ENCODE measurements at places on chromosomes 3 and 15.

GRCh38 chr15:68694111-68694510 lies 115.3 kb downstream of the CORO2B start:
- DNase-seq: no peak

- DNase-seq: no peak
Observed at GRCh38 chr15:101810876-101811275, 1.1 kb upstream of the OR4F15 start.

DNA sequence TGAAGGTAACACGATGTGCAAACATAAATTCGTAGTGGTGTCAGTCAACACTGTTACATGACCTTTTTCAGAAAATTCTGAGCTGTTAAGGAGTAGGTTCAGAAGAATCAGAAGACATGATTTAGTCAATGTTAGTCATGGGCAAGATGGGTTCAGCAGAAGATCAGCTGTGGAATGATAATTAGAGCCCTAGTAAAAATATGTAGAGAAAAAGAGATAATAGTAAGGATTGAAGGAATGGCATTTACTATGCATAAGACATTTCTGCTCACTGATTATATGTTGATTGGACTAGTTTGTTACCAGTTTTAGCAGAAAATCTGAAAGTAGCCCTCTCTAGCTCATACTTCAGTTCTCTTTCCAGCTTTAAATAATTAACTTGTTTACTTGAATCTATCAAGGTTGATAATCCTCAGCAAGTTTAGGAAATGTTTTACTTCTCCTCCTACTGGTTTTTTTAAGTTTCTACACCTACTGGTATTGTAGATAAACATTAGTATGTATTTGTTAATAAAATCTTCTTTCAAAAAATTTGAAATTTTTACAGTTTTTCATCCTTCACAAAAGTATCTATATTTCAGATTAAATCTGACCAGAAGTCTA lies 98.6 kb downstream of the ALCAM start:
- DNase-seq: no peak

DNA sequence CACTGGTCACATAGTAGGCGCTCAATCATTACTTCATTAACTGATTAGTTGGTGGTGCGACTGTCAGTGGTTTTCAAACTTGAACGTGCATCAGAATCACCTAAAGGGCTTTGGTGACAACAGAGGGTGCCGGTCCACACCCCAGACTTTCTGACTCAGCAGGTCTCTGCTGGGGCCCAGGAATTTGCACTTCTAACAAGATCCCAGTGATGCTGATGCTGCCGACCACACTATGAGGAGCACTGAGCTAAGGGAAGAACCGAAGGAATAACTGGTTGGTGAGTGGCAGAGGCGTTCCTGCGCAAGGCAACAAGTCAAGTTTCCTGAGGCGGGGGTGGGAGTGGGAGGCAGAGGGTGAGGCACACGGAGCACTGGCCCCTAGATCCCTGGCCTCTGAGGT lies 18.8 kb downstream of the HAPLN3 start:
- DNase-seq: no peak

DNA sequence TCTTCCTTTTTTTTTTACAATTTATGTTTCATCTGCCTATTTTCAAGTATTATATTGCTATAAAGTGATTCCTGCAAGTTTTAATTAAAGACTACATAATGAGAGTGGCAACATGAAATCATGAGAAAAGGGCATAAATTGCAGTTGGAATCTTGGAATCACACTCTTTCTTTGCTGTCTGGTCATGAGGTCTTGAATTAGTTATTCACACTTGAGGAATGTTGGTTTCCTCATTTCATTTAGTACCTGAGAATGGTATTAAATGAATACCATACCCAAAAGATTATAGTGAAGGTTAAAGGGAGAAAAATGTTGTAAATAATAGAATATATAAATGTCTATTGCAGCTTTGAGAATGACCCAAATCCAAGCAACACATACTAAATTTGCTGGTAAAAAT lies 25.8 kb upstream of the CNTN3 start:
- no peak for DNase-seq

- no peak for DNase-seq
Observed at GRCh38 chr3:77479021-77479420, 439.1 kb downstream of the ROBO2 start.

DNA sequence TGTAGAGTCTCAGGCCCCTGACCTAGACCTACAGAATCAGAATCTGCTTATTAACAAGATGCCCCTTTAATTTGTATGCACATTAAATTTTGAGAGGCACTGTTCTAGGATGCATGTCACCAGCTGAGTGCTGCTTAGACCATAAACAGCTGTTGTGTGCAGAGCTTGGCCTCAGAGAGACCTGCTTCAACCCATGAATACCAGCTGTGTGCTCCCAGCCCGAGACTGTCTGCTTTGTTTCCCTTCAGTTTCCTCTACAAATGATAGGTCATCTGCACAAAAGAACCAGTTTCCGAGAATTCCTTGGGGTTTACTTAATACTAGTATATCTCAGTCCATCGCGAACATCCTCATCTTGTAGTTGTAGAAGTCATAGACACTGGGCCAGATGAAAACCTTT lies 158.5 kb upstream of the PFN2 start:
- DNase-seq: no peak

- no peak for DNase-seq
Observed at GRCh38 chr3:149101154-149101553, 14.8 kb upstream of the HLTF start.

DNA sequence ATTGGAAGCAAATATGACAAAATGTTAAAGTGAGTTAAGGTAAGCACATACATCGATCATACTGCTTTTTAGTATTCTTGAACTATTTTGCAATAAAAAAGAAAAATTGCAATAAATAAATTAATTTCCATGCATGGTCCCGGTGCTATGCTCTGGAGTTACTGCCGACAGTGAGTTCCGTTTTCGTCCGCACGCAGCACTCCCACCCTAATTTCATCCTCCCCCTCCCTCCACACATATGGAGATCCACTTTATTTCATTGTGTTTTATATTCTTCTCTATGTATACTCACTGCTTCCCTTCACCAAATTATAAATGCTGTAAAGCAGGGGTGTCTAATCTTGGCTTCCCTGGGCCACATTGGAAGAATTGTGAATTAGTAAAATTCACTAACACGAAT lies 247.3 kb downstream of the THSD4 start:
- no peak for DNase-seq

DNA sequence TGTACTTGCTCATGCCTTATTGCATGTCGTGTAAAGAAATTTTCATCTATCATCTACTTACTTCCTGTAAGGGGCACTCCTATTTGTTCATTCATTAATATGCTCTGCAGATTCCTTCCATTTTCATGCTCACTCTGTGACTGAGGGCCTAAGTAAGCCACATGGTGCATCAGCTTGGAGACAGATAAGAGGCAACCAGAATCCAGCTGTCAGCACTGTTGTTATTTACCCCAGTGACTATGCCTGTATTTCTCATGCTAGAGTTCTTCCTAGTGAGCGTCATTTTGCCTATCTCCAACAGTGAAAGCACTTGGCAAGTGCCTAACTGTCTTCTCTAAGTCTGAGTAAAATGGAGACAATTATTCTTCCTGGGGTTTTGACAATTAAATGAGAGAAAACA lies 124.8 kb upstream of the ABI3BP start:
- DNase-seq: no peak

GRCh38 chr15:49895347-49896223 lies 223.4 kb downstream of the ATP8B4 start:
- no peak for DNase-seq

GRCh38 chr15:74716651-74717050 lies 8.7 kb downstream of the CYP1A1 start:
- no peak for DNase-seq

- DNase-seq: no peak
Observed at GRCh38 chr3:188197388-188197847, 43.5 kb downstream of the LPP start.

- no peak for DNase-seq
Observed at GRCh38 chr15:48602358-48603122, 43.0 kb downstream of the FBN1 start.

- no peak for DNase-seq
Observed at GRCh38 chr15:41006479-41006878, 53.2 kb downstream of the CHAC1 start.

DNA sequence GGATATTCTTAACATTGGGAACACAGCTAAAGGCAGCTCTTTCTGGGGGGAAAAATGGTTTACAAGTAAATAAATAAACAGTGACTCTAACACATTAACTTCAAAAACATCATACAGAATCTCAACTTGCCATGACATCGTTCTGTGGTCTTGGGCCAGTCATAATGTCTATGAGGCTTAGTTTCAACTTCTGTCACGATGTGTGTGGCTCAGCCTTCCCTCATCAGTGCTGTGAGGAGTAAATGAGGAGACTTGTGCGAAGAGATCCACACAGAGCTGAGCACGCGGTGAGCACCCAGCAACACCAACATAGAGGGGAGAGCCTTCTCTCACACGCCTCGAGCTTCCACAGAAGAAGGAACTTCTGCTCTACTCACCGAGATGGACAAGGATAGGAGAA lies 49.0 kb downstream of the DZIP1L start:
- DNase-seq: no peak

- DNase-seq: no peak
Observed at GRCh38 chr3:40043444-40043755, 234.0 kb downstream of the MYRIP start.

GRCh38 chr3:189900578-189900977 lies 220.1 kb downstream of the P3H2 start:
- DNase-seq: no peak

GRCh38 chr3:25801786-25802185 lies 11.9 kb downstream of the OXSM start:
- no peak for DNase-seq

- no peak for DNase-seq
Observed at GRCh38 chr15:66101715-66102395, 151.7 kb downstream of the MEGF11 start.

DNA sequence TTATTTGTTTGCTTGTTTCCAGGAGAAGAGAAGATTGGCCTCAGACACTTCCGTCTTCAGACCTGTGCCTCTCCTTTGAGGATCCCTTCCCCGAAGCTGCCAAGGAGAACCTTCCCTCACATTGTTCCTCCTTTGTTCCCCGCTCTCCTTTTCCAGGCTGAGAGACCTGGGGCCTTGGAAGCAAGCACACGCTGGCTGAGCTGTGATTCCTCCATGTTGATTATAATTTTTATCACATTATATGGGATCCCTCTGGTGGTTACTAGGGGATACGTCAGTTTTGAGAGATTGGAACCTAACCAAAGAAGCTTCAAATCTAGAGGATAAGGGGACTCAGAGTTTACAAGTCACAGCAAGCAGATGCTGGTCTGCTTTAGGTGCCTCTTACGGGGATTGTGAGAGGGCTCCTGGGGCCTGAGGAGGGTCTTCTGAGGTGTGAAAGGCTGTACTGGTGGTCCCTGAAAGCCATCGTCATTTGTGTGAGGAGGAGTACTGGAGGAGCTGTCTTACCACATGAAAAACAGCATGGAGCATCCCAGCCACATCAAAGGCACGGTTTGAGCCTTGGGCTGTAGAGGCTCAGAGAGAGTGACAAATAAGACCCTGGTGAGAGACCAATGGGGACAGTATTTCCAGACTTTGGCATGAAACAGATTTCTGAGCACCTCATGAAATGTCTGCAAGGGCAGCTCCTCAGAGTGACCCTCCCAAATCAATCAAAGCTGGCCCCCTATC lies 760.1 kb upstream of the CFAP20DC start:
- peak; percentile 6 for DNase-seq

DNA sequence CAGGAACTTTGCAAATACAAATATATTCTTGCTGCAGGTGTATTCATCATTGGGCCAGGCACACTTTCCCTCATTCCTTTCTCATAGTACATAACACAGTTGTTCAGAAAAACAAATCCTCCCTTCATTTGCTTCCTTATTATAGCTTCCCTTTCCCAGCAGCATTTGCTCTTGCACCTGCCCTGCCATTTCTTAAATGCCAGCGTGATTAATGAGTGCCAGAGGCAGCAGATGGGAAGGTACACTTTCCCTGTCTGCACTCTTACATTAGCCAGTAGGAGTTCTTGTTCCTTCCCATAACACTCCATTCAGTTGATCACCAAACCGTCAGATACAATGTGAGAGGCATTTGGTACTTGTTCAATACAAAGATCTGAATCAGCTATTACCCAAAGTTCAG lies 128.5 kb upstream of the GAP43 start:
- no peak for DNase-seq

DNA sequence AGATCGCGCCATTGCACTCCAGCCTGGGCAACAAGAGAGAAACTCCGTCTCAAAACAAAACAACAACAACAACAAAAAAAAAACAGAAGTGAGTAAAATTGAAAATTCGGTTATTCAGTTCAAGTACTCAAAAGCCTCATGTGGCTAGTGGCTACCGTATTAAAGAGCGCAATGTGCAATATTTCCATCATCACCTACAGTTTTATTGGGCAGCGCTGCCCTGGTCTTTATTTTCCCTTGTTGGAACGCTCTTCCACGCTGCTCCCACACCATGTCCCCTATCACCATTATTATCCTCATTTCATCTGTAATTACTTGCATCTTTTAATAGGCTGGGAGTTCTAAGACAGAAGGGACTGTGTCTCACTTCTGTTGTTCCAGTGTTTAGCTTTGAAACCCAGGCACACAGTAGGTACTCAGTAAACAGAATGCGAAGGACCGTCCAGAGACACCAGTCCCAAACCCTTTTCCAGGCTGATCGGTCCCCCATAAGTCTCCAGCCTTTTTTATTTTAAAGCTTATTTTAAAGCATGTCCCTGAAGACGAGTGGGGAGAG lies 423 bp upstream of the HACD3 start:
- no peak for DNase-seq

- DNase-seq: no peak
Observed at GRCh38 chr3:126129398-126129891, 45.5 kb upstream of the SLC41A3 start.

GRCh38 chr3:105255350-105255749 lies 111.4 kb upstream of the ALCAM start:
- no peak for DNase-seq

DNA sequence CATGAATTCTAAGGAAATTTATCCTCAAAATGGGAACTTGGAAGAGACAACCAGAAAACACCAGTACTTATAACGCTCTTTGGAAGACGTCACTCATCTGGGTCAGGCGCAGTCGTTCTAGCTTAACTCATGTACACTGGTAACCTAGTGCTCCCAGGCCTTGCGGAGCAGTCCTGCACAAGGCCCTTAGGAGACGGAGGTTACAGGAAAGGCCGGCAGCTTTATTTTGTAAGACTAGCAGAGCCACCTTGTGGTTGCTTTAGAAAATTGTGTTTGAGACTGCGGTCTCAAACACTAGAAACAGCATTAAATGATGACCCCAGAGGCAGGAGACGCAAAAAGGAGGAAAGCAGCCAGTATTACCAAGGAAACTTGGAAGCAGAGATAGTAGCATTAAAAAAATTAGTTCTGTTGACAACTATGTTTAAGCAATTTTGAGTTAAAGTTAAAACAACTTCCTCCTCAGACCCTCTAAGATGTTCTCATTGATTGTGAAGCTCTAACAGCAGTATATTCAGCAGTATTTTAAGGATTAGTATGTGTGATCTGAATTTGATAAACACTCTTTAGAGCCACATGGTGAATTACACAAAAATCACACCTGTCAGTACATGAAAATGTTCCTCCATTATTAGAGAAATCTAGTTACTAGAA lies 141.9 kb upstream of the C2CD4B start:
- DNase-seq: no peak

GRCh38 chr3:11690863-11691766 lies 47.4 kb upstream of the VGLL4 start:
- no peak for DNase-seq

GRCh38 chr15:61032600-61033286 lies 196.4 kb downstream of the RORA start:
- no peak for DNase-seq

GRCh38 chr15:48671103-48672022 lies 25.9 kb upstream of the FBN1 start:
- no peak for DNase-seq
